ENCODE measurements at places on chromosomes 11 and 22.

DNA sequence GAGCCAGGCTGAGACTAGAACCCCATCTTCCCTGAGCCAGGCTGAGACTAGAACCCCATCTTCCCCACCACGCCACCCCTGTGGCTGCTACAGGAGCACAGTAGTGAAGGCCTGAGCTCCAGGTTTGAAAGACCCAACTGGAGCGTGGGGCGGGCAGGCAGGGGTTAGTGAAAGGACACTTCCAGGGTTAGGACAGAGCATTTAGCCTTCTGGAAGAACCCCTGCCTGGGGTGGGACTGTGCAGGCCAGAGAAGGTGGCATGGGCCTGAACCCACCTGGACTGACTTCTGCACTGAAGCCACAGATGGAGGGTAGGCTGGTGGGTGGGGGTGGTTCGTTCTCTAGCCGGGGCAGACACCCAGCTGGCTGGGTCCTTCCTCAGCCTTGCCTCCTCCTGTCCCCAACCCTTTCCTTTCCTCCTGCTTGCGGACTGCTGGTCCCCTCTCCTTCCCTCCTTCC lies 24.1 kb downstream of the SUN2 start:
- DNase-seq: no peak

DNA sequence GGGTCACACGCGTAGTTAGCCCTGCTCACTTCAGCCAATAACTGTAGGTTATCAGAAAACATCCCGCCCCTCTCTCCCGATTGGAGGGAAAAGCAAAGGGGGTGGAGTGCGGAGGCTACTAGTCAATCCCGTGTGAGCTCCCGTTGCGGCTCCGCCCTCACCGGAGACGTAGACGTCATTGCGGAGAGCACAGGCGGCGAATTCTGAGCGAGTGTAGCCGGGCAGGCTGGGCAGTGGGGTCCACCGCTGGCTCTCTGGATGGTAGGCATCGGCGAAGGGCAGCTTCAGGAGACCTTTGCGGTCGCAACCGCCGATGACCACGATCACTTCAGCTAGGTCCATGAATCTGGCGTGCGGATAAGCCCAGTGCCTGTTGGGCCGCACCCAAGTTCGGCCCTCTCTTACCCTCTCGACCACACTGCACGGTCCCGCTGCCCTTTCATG lies 4.7 kb downstream of the KLHL35 start:
- peak; percentile 67 for DNase-seq

DNA sequence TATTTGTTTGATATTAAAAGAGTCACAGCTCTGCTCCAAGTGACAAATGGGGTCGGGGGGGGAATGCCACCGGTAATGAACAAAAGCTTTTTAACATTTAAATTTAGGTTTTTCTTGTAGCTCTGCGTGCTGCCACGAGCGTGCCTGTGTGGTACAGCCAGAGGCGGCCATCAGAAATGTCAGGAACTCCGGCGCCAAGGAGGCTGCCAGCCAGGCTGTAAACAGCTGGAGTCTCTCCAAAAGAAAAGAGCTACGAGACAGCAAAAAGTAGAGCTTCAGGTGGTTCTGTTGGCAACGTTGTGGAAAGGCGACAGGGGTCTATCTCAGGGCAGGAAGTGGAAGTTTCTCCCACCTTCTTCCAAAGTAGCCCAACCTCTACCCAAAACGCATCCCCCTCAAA lies 532.8 kb downstream of the OPCML start:
- DNase-seq: no peak

GRCh38 chr22:20587206-20587958 lies 80.0 kb downstream of the MED15 start:
- DNase-seq: no peak

- peak; percentile 63 for DNase-seq
Observed at GRCh38 chr11:118924591-118925585, 838 bp downstream of the BCL9L start.

DNA sequence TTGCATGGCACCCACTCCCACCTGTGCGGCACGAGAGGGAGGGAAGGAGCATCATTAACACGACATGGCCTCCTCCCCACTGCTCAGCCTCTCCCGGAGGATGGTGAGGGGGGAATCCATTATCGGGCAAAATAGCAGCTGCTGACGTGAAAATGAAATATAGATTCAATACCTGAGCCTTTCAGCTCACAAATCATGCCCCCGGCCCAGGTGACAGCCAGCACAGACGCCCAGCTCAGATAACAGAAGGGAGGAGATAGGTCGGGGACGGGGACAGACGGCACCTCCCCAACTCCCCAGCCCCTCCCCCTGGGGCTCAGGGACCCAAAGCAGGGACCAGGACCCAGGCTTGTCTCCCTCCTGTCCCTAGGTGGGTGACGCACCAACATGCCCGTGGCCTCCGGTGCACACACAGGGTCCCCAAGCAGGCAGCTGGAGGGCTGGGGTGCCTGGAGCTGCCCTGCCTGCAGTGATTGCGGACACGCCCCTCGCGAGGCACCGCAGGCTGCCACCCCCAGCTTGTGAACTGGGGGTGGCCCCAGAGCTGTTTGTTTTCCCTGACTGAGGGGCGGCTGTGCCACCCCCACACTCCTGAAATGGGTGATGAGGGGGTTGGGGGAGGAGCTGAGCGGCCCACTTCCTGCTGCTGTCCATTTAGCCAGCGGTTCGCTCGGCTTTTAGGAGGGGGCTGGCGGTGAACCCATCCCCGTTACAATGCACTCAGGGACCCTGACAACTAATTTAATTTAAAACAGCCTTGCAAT lies 31.7 kb downstream of the FLRT1 start:
- DNase-seq: peak; percentile 25

- DNase-seq: no peak
Observed at GRCh38 chr22:22099833-22100812, 117.5 kb upstream of the TOP3B start.

GRCh38 chr11:117221775-117222517 lies 9.9 kb downstream of the PCSK7 start:
- DNase-seq: no peak

- DNase-seq: no peak
Observed at GRCh38 chr11:78310500-78310909, 107.1 kb downstream of the GAB2 start.

DNA sequence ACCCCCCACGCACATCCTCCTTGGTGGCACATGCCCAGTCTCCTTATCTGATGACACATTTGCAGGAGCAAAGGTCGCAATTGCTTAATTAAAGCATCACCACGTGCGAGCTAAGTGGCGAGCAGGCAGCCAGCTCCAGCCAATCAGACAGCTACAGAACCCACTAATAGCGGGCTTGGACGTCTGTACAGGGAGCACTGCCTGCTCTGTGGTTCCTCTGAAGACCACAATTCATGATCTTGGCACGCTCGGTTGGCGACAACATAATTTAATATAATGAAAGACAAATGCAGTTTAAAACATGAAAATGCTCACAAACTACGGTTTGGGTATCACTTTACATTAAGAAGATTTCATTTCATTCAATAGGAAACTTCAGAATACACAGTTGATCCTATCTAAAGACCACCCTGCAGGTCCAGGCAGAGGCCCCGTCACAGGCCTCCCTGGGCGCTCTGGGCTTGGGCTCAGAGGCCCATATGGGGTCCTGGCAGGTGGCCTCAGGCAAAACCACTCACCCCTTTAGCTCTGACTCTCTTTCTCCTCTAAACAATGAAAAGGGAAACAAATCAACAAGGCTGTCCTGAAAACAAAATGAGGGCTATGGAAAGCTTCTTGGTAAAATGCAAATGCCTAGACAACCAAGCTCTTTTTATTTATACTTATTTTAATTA lies 10.4 kb downstream of the PACSIN2 start:
- peak; percentile 21 for DNase-seq

- DNase-seq: peak; percentile 29
Observed at GRCh38 chr11:17760102-17761029, 25.8 kb downstream of the KCNC1 start.

DNA sequence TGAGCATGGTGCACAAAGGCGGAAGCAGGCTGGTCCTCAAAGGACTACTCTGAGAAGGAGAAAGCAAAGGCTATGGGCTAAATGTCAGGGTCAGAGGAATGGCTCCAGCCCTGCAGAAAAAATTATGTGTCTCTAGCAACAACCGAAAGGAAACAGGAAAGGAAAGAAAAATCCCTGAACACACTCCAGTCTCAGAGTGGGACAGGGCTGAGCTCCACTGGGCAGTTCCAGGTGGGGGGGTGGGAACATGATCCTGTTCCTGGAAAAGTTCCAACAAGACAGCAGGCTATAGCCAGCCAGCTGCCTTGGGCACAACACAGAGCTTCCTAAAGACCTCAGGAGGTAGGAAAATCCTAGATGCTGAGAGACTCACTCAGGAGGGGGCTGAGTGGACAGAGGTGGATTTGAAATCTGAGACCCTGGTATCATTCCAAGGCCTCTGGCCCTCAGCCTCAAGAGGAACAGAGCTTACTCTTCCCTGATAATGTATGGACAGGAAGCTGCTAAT lies 1088.2 kb downstream of the TBC1D22A start:
- no peak for DNase-seq

DNA sequence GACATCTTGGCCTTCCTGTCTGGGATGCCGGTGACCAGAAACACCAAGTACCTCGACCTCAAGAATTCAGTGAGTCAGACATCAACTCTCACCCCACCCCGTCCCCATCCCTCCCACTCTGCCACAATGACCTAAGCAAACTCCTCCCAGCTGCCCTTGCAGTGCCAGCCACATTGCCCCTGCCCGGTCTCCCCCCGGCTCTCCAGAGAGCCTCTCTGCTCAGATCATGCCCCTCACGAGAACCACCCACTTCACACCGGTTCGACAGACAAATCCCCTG lies 23.6 kb upstream of the MYRF start:
- DNase-seq: no peak

DNA sequence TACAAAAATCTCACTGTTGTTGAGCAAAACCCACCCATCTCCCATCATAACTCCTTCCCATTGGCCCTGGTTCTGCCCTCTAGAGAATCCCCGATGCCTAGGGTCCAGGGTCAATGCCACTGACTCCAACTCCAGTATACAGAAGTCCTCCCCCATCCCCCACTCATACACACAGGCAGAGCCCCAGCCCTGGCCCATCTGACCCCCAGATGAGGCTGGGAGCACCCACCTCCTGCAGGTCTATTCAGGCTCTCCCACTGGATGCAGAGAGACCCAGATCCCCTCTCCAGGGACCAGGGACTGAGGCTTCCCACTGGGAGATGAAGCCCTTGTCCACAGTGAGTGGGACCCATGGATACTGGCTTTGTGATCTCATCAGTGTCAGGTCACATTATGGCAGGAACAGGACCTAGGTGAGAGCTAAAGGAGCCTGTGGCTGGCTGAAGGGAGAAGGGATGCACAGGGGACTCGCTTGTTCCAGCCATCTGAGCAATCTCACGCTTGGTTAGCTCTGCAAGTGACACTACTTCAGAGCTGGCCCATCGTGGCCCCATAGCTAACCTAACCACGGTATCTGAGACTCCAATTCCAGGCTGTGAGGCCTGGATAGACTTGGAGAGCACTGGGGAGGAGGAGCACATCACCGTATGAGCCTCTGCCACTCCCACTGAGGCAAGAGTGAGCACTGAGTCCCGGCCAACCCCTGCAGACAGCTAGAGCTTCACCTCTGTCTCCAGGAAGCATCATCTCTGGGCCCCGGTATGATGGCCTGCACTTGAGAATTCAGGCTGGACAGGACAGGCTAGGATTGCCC lies 35.7 kb downstream of the TRIM29 start:
- DNase-seq: no peak

DNA sequence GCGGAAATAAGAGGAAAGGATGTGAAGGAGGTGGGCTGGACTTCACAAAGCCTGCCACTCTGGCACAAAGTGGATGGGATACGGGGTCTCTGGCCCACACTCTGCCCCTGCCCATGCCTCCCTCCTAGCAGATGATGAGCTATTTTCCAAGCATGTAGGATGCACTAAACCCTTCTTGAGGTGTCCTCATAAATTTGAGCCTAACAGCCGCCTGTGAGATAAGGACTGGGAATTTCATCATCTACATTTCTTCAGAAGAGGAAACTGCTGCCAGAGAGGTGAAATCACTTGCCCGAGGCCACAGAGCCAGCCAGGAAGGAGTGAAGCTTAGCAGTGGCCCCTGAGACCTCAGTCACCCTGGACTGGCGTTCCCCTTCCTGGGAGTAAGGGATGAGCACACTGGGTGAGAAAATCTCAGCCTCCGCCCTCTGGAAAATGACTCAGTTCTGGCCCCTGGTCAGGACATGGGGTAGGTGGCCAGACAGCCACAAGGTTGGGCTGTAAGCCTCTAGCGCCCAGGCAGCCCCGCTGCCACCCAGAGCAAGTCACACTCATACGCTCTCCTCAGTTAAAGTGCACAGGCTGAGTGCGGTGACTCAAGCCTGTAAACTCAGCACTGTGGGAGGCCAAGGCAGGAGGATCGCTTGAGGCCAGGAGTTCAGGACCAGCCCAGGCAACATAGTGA lies 27.9 kb downstream of the MB start:
- no peak for DNase-seq

DNA sequence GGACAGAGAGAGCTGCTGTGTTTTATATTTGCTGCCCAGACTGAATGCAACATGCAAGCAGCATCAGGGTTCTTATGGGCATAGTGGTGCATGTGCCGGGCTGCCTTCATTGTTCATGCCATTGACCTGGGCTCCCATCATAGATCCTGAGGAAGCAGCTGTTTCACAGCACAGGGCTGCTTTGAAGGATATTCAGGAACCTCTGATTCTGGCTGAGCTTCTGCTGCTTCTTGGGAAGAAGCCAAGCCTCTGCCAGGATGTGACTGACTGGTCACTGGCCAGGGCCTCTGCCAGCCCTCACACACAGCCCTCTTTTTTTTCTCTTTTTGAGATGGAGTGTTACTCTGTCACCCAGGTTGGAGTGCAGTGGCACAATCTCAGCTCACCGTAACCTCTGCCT lies 43.3 kb downstream of the CYB5R2 start:
- no peak for DNase-seq

- no peak for DNase-seq
Observed at GRCh38 chr11:4523666-4524065, 21.3 kb upstream of the OR52M1 start.

GRCh38 chr22:49446759-49447710 lies 380.6 kb downstream of the BRD1 start:
- DNase-seq: peak; percentile 16

GRCh38 chr22:21012446-21013407 lies 2.2 kb upstream of the P2RX6 start:
- no peak for DNase-seq

DNA sequence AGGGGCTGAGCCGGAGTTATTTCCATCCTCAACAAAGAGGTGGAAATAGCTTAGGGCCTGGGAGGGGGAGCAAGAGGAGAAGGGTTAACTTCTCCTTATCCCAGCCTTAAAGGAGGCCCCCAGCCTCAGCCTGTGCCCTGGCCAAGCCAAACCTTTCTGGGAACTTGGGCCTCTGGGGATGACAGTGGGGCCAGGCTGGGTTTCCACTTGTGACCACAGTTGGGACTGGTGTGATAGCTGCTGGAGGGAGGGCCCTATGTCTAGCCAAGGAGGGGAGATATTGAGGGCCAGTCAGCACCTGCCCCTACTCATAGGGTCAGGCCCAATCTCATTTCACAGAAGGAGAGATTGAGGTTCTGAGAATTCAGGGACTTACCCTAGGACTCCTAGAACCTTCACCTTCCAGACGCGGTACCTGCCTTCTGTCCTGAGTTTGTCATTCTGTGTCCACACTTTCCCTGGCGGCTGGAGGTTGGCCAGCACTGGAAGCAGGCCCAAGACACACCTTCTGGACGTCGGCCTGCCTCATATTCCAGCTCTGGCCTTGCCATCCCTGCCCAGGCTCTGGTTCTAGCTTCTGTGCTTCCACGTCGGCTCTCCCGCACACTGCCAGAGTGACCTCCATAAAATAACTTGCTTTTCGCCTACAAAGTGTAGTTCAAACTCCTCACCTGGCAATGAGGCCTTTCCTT lies 3.1 kb downstream of the RELT start:
- no peak for DNase-seq

- DNase-seq: no peak
Observed at GRCh38 chr11:86749376-86749775, 51.0 kb upstream of the PRSS23 start.
